ENCODE measurements at places on chromosomes 1 and 21.

DNA sequence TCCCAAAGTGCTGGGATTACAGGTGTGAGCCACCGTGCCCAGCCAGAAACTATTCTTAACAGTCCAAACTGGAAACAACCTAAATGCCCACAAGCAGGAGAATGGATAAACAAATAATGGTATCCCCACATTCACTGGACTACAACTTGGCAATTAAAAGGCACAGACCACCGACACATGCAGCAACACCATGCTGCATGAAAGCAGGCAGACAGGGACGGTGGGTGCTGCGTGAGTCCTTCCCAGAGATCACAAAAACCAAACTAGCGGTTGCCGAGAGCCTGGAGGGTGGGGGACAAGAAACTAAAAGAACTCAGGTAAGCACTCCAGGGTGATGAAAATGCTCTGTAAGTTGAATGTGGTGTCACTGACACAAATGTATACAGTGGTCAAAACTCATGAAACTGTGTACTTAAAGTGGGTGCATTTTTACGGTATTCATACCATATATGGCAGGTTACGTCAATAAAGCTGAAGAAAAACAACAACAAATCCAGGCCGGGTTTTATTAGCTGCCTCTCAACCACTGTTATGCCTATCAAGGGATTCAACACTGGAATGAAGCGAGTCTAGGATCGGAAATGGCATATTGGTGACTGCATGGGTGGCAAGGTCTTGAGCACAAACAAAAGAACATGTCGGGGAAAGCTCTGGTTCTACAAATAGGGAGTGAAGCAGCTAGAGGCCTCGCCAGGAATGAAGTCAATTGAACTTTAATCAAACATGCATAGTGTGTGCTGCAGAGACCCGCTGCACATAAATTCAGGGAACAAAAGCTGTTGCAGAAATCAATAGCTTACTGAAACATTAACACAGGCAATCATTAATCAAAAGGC lies 52.4 kb downstream of the SLC45A1 start:
- no peak for DNase-seq

DNA sequence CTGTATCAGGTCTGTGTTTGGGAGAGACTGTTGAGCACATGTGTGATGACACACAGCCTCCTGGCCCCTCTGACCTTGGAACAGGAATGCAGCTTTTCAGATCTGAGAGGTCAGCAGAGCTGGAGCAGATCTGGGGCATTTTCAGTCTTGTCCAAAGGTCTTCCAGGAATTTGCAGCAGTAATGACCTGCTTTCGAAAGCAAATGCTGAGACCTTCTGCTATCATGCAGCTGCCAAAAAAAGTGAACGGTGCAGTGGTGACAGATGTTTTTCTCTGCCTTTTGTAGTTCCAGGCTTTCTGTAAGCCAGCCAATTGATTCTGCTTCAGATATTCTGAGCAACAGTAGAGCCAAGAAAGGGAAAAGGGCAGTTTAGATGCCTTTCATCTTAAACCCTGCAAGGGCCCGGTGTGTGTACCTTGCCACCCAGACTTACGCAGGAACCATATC lies 137.8 kb upstream of the COA6 start:
- no peak for DNase-seq

- DNase-seq = no peak
Observed at GRCh38 chr1:219427989-219428388, 184.9 kb downstream of the ZC3H11B start.

DNA sequence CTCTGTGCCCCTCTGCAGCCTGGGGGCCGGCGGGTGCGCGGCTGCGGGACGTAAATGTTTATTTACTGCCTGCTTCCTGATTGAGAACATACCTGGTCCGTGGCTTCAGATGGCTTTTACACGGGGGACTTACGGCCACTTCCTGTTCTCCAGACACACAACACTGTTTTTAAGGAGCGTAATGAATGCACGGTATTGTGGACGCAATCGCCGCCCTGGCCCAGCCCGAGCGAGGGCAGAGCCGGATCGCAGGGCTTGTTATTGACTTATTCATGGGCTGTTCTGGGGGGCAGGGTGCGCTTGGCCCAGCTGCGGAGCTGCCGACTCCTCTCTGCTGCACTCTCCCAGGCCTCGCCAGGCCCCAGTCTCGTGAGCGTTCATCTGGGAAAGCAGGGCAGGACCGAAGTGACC lies 52.8 kb upstream of the ACTRT2 start:
- DNase-seq = no peak

- no peak for DNase-seq
Observed at GRCh38 chr21:32055305-32055704, 182.5 kb downstream of the HUNK start.

DNA sequence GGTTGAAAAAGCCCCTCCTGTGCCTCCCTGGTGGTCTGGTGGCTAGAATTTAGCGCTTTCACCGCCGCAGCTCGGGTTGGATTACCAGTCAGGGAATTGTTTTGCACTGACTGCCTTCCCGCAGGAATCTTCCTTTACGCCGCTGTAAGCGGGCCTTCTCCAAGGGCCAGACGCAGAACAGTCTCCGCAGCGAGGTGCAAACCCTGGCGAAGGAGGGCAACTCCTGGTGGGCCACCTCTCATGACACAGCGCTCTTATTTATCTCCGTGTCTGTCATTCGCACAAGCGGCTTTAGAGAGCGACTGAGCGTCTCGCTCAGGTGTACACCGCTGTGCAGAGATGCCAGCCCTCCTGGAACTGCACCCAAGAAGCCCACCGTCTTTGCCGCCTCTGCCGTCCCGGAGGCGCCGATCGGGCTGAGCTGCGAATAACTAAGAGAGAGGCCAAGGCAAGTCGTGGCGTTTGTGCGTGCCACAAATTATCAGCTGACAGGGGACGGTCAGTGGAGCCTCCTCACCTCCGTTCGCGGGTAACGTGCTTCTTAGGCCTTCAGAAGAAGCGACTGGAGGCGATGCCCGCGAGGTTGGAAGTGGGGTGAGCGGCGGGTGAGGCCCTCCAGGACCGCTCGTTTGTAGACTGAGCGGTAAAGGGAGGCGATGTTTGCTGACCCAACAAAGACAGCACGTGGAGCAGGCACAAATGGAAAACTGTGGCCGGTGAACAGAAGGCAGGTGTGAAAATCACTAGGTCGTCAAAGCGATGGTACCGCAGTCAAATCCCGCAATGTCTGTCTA lies 93.5 kb downstream of the PRKAB2 start:
- no peak for DNase-seq

DNA sequence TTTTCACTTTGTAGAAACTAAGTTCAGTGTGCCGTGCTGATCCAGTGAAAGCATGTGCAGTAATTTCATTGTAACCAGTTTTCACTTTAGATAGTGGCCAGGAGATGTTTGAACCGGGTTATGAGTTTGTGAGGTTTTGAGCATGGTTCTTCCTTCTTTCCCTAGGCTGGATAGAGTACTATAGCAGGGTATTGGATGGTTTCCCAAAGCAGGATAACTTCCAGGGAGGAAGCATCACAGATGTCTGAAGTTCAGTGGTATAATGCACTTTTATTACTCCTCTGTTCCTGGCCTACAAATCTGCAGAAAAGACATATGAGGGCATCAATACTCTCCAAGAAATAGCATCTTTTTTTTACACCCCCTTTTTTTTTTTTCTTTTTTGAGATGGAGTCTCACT lies 823.1 kb downstream of the USP25 start:
- peak; percentile 28 for DNase-seq

DNA sequence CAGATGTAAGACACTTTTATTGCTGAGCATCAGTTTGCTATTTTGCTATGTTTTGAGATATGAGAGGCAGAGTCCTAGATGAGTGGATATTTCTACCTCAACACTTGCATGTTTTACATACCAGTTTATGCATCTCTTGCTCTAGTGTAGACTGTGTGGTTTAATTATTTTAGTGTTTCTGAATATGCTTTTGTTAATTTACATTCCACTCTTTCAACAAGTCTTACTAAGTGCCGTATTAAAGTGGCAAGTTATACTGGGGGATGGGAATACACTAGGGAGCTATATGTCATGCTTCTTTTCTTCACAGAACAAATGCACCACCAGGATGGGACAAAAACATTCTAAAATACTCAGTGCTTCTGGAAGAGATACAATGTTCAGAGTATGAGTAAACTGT lies 507.7 kb upstream of the PRMT6 start:
- DNase-seq = no peak

DNA sequence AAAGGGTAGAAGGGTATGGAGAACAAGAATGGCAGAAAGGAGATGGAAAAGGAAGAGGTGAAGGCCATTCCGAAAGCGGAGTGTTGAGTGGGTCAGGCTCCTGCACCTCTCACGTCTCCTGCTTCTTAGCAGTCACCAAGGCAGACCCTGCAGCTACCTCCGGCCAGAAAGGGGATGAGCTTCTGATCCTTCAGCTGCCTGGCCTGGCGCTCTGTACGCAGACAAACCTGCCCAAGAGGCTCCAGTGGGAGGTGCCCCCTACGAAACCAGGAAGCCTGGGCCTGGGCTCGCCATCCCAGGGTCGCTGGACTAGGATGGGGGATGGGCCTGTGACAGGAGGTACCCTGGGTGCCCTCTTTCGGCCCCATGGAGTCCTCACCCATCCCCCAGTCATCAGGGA lies 3.0 kb downstream of the GPR61 start:
- no peak for DNase-seq

GRCh38 chr1:154843636-154844296 lies 26.3 kb downstream of the KCNN3 start:
- no peak for DNase-seq

- DNase-seq = peak; percentile 53
Observed at GRCh38 chr1:179809506-179810366, 66.6 kb downstream of the FAM163A start.

- no peak for DNase-seq
Observed at GRCh38 chr21:37783016-37783415, 133.2 kb downstream of the KCNJ6 start.

DNA sequence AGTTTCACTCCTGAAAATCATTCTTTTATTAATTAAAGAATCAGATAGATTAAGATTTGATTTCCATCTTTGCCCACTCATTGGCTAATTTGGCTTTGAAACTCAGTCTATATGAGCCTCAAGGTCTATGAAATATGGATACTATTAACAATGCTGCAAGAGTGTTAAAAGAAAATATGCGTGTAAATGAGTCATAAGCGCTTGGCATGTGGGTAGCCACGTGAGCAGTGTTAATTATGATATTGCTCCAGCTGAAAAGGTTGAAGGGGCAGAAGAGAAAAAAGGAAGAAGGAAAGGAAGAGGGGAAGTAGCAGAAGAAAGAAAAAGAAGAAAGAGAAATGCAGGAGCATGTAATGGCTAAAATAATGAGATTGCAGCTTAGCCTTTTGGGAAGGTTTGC lies 151.4 kb downstream of the CHRM3 start:
- no peak for DNase-seq

DNA sequence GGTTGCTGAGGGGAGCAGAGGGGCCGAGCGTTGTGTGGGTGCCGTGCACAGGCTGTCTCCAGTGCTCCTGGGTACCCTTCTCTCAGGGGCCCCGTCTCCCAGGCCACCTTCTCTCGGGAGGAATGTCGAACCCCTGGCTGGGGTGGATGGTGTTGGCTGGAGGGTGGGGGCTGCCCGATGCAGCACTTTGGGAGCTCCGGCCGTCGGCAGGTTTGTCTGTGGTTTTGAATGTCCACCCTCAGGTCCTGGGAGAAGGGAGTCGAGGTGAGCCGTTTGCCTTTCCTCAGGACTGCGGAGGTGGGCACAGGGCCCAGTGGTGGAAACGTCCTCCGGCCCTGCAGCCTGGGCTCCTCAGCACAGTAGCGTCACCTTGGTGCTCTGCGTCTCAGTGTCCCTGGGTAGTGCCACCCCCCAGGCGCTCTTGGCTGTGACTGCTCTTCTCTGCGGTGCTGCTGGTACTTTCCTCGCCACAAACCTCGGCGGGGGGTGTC lies 14.5 kb downstream of the SLX9 start:
- no peak for DNase-seq

DNA sequence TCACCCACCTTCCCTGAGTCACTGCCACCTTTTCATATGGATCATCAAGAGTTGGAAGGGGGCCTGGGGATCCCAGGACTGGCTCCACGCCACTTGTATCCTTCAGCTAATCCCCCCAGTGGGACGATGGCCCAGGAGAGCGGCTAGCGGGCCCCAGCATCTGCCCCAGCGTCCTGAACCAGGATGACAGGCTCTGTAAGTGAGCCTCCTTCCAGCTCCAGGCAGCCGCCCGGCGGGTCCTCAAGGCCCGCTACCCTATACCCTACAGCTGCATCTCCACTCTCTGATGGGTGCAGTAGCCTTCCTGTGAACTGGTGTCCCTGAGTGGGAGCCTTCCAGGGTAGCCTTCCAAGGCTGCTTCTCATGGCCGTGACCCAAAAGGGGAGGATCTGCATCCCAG lies 183.1 kb downstream of the ATG4C start:
- no peak for DNase-seq

- no peak for DNase-seq
Observed at GRCh38 chr1:83829106-83829505, 169.8 kb downstream of the TTLL7 start.

GRCh38 chr21:14985306-14985705 lies 79.5 kb downstream of the NRIP1 start:
- DNase-seq = no peak

DNA sequence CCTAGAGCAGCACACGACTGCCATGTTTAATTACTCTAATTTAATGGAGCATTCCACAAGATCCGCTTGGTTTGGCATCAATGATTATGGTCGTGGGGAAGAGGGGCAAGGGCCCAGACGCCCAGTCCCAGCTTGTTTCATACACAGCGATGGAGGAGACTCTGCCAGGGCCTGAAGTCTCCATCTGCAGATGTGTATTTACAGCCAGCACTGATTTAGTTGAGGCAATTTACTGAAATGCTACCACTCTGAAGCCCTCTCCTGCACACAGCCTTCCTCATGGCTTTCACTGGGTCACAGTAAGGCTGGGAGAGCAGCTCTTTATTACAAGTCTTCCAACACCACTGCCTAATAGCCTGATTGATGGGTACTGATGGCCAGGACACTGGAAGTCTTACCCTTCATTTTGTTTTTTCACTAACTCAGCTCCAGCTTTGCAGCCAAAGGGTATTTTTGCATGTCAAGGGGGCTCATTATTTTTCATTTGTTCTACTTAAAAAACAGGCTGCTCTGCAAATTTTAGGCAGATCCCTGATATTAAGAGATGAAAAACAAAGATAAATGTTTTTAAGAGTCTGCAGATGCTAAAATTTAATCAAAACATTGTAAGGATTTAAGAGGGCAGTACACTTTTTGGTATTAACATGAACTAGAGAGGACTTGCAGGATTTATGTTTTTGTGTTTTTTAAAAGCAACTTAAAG lies 236.3 kb downstream of the SIPA1L2 start:
- DNase-seq = no peak

DNA sequence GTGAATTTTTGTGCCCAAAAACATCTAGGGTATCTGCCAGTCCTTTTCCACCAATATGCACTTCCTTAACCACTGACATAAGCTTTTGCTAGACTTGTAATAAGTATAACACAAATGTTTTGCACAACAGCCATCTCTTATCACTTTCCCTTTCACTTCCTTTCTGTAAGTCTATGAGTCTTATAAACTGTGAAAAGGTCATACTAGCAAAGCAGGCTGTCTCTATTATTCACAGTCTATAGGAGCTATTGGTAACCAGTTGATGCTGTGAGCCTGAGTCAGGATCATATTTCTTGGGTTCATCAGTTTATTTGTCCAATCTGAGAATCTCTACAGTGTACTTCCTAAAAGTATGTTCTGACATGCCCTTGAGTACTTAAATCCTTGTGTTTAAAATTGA lies 172.6 kb downstream of the CHRM3 start:
- no peak for DNase-seq

GRCh38 chr1:164660412-164660772 lies 101.4 kb downstream of the PBX1 start:
- DNase-seq = no peak

Data from foreskin fibroblast (primary cell).